WTC11 (cell line): ENCODE measurements at places on chromosomes 1 and 21.

DNA sequence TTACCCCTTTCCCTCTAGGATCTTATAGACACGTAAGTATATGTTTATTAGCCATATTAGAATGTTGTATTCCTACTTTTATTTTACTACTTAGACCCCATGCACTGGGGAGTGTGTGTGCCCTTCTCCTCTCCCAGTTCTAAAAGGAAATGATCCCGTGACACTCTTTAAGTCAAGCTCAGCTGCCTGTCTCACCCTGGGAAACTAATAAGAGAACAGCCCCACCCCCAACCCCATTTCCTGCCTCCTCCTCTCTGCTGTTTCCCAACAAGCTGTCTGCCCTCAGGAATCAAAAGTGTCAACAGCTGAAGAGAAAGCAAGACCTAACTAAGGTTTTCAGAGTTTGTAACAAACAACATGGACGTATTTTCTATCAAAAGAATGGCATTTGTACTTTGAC lies 92.6 kb upstream of the VAV3 start:
- peak overlapping the region; percentile 88; the same call in 1 of the 2 replicates for H3K27ac ChIP-seq

GRCh38 chr1:53398576-53399365 lies 60.4 kb upstream of the DMRTB1 start:
- peaks cover 4% of the 10 kb centered on the region; the same call in 1 of the 2 replicates for H3K36me3 ChIP-seq
- peaks cover 57% of the 10 kb centered on the region for H3K4me1 ChIP-seq
- no peak overlapping the region for H3K4me3 ChIP-seq
- no peak for DNase-seq
- peaks cover 40% of the 10 kb centered on the region for H3K27me3 ChIP-seq
- H3K27ac ChIP-seq: no peak overlapping the region

GRCh38 chr1:234408757-234409156 lies 35.5 kb downstream of the COA6 start:
- H3K27ac ChIP-seq: no peak overlapping the region; the same call in 1 of the 2 replicates
- H3K27me3 ChIP-seq: no peaks in the 10 kb centered on the region
- peaks cover 6% of the 10 kb centered on the region for H3K4me1 ChIP-seq
- H3K36me3 ChIP-seq: peaks cover 7% of the 10 kb centered on the region
- H3K4me3 ChIP-seq: no peak overlapping the region
- DNase-seq: no peak

- DNase-seq: peak; percentile 69
- H3K27ac ChIP-seq: no peak overlapping the region
- H3K4me1 ChIP-seq: peaks cover 9% of the 10 kb centered on the region
- H3K27me3 ChIP-seq: peaks cover 6% of the 10 kb centered on the region
- peak overlapping the region; percentile 49 for H3K4me3 ChIP-seq
Observed at GRCh38 chr1:15272009-15272781, 25.2 kb downstream of the FHAD1 start.

GRCh38 chr1:213251972-213252371 lies 200.9 kb downstream of the RPS6KC1 start:
- H3K27ac ChIP-seq: no peak overlapping the region
- H3K27me3 ChIP-seq: no peaks in the 10 kb centered on the region
- no peak overlapping the region for H3K4me3 ChIP-seq
- peaks cover 20% of the 10 kb centered on the region for H3K4me1 ChIP-seq
- no peaks in the 10 kb centered on the region for H3K36me3 ChIP-seq

- DNase-seq: no peak
- H3K4me1 ChIP-seq: no peaks in the 10 kb centered on the region
- peaks cover 7% of the 10 kb centered on the region for H3K27me3 ChIP-seq
- no peak overlapping the region for H3K4me3 ChIP-seq
- H3K27ac ChIP-seq: no peak overlapping the region
Observed at GRCh38 chr1:46969014-46969619, 27.8 kb upstream of the CYP4A11 start.

- H3K36me3 ChIP-seq: peaks cover 9% of the 10 kb centered on the region
- no peak overlapping the region for H3K4me3 ChIP-seq
- H3K27ac ChIP-seq: no peak overlapping the region
- no peak for DNase-seq
Observed at GRCh38 chr1:182163821-182164223, 102.3 kb upstream of the ZNF648 start.

DNA sequence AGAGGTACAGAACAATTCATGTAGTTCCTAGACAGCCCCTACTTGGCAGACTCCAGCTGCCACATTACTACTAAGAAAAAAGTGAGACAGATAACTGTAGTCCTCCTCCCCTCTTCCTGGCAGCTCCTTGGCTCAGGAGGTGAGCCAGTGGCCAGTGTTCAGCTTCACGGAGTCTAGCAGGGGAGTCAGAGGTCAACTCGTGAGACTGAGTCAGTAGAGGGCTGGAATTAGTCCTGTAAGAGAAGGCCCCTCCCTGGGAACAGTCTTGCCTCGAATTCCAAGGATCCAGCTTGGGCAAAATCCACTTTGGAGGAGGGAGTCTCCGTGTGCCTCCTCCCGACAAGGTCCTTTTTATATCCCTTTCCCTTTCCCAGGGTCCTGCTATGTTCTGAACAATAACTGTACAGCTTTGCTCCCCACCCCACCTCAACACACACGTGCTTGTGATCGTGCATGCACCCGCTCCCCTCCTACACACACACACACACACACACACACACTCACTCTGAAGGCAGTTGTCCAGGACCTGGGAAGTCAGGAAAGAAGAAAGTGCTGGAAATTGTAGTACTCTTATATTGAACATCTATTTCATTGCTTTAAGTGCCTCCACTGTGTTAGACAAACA lies 22.5 kb upstream of the SLC27A3 start:
- DNase-seq: no peak
- peak overlapping the region; percentile 43 for H3K27ac ChIP-seq
- peaks cover 26% of the 10 kb centered on the region for H3K4me1 ChIP-seq
- peaks cover 79% of the 10 kb centered on the region for H3K36me3 ChIP-seq
- no peak overlapping the region for H3K4me3 ChIP-seq

DNA sequence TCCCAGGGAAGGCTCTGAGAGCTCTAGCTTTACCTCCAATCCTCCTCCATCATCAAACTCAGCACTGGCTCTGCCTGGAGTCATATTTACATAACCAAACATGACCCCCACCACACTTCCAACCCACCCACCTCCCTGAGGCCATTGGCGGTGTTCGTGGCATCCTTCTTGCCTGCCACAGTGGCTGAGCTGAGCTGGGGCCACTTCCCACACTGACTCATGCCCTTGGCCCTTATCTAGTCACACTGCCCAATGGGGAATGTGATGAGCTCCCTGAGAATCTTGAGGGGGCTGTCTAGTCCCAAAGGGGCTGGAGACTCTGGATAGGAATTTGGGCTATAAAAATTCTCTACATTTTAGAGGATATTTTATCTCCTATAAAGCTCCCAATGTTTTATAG lies 230.9 kb upstream of the IRF2BP2 start:
- DNase-seq: no peak
- no peak overlapping the region for H3K4me3 ChIP-seq
- H3K36me3 ChIP-seq: peaks cover 2% of the 10 kb centered on the region; the same call in 1 of the 2 replicates
- peaks cover 18% of the 10 kb centered on the region for H3K4me1 ChIP-seq
- no peak overlapping the region for H3K27ac ChIP-seq
- H3K27me3 ChIP-seq: no peaks in the 10 kb centered on the region

DNA sequence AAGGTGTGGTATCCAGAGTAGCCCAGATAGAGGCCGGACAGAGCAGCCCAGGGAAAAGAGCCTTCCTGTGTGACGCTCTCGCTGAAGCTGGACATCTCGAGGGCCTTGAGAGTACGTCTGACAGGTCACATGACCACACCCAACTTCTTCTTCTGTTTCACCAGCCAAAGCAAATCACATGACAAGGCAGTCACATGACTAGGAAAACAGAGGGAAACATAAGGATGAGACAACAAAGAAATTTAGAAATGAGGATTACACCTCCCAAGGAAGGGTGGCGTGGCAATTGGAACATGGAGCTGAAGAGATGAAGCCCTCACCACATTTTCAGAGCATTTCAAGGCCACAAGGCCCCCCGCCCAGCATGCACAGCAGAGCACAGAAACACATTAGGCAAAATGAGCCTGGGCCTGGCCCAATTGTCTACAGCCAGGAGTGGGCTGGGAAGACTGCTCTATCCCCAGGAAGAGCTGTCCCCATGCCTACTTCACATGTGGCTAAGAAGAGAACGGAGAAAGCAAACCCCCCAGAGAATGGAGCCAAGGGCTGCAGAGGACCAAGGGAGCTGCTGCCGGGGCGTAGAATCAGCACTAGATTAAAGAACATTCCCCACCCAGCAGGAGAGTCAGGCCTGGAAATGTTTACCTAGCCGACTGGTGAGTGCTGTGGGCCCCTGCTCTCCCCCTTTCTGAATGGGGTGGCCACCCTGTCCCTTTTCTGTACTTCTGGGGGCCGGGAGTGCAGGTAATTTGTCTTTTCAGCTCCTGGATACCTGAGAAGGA lies 305.1 kb downstream of the NPHP4 start:
- peaks cover 18% of the 10 kb centered on the region for H3K36me3 ChIP-seq
- H3K27ac ChIP-seq: no peak overlapping the region
- peaks cover 7% of the 10 kb centered on the region for H3K27me3 ChIP-seq
- peaks cover 14% of the 10 kb centered on the region for H3K4me1 ChIP-seq
- no peak for DNase-seq
- no peak overlapping the region for H3K4me3 ChIP-seq

DNA sequence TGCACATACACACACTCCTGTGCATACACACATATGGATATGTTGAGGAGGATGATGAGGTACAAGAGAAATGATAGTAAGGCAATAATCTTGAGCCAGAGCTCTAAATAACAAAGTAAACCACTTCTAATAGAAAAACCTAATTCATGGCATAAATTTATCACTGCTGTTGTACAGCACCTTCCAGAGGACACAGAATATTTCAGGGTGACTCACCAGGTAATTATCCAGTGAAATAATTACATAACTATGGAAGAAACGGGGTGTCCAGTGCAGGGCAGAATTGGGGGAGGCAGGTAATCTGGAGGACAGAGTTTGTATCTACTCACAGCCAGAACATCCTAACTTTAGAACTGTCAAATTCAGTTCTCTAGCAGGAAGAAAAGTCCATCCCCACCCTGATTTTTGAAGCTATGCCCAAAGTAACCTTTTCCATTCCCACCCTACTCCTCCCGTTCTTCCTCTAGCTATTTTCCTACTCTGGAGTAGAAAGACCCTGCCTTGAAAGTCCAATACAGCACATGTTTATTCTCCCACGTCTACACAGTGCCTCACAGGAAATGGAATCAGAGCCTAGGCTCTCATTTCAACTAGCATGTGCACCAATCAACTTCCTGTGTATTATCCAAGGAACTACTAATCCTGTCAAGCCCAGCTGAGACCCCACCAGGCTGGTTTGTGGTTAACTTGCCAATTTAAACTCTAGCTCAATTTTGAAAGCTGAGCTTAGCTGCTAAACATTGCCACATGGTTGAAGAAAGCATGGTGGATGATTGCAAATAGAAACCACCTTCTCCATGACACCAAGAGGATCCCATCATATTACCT lies 96.6 kb downstream of the PTPN14 start:
- peak overlapping the region; percentile 20 for H3K27ac ChIP-seq
- no peak overlapping the region for H3K4me3 ChIP-seq
- no peak for DNase-seq
- peaks cover 47% of the 10 kb centered on the region for H3K4me1 ChIP-seq
- peaks cover 7% of the 10 kb centered on the region for H3K36me3 ChIP-seq

DNA sequence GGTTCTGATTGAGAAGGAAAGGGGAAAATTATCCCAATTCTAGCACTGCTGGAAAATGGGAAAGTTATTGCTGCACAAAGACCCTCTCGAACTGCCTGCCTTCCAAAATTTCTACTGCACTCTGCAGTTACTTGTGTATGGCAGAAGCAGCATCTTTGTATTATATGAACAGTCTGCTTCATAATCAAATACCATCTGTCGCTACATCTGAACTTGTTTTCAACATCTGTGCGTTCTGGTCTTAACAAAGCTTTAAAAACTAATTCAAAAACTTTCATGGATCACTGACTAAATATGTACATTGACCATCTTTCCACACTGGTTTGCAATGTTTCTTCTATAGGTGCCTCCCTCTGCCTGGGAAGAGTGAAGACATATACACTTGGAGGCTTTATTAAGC lies 79.2 kb downstream of the PROX1 start:
- DNase-seq: no peak
- H3K27ac ChIP-seq: no peak overlapping the region
- H3K4me3 ChIP-seq: no peak overlapping the region

DNA sequence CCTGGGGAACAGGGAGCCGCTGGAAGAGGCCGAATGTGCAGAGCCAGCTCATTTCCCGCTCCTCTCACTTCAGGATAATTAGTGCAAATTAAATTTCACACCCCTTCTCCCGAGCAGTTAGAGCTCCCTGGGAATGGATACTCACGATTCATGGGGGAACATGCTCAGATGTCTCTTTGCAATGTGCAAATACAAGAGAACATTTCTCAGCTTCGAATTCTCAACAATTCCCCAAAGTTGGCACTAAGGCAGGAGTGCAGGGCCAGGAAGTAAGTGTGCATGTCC lies 54.9 kb downstream of the CAMK2N1 start:
- no peak overlapping the region for H3K27ac ChIP-seq
- H3K36me3 ChIP-seq: no peaks in the 10 kb centered on the region
- peaks cover 44% of the 10 kb centered on the region for H3K27me3 ChIP-seq
- no peak overlapping the region for H3K4me3 ChIP-seq
- DNase-seq: no peak

- H3K4me3 ChIP-seq: no peak overlapping the region
- no peaks in the 10 kb centered on the region for H3K36me3 ChIP-seq
- DNase-seq: peak; percentile 31
- peaks cover 20% of the 10 kb centered on the region for H3K4me1 ChIP-seq
- no peak overlapping the region for H3K27ac ChIP-seq
Observed at GRCh38 chr1:208251911-208252835, 8.0 kb upstream of the PLXNA2 start.

DNA sequence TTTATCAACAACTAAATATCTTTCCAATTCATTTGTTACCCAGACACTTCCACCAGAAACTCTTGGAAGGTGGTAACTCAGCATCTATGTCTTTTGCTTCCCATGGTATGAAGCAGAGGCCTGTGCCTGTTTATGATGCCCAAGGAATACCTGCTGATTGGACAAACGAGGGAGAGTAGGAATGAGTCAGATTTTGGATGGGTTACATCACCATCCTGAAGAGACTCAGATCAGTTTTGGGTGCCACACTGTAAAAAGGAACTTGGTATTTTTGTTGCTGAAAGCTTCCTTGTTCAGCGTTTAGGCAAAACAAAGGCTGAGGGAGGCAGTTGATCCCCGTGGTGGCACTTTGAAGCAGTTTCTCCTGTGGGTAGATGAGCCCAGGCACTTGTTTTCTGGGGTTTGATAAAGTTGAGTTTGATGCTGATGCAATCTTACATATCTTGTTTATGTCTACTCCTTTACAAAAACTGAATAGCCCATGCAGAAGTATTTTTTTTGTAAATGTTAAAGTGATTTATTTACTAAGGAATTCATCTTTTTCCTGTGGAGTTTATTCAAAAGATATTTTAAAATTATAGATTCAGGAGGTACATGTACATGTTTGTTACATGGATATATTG lies 26.7 kb upstream of the CYP4X1 start:
- H3K27me3 ChIP-seq: no peaks in the 10 kb centered on the region
- no peak for DNase-seq
- peaks cover 20% of the 10 kb centered on the region for H3K4me1 ChIP-seq
- no peak overlapping the region for H3K27ac ChIP-seq
- no peaks in the 10 kb centered on the region for H3K36me3 ChIP-seq

- H3K36me3 ChIP-seq: no peaks in the 10 kb centered on the region
- no peak for DNase-seq
Observed at GRCh38 chr1:63836374-63836773, 62.6 kb downstream of the ROR1 start.

- H3K27me3 ChIP-seq: no peaks in the 10 kb centered on the region
- H3K4me3 ChIP-seq: no peak overlapping the region
- H3K36me3 ChIP-seq: no peaks in the 10 kb centered on the region
- no peak for DNase-seq
- H3K4me1 ChIP-seq: no peaks in the 10 kb centered on the region
- H3K27ac ChIP-seq: no peak overlapping the region
Observed at GRCh38 chr1:113675302-113675701, 84.0 kb downstream of the PHTF1 start.
